Endodermal cell (in vitro differentiated cells): ENCODE measurements at places on chromosomes 1 and 21.
A peak's percentile ranks its signal among the peaks of the same experiment; 100 is the strongest.

GRCh38 chr1:107491582-107491981 is 350.7 kb downstream of the NTNG1 start:
- no peak for DNase-seq

DNA sequence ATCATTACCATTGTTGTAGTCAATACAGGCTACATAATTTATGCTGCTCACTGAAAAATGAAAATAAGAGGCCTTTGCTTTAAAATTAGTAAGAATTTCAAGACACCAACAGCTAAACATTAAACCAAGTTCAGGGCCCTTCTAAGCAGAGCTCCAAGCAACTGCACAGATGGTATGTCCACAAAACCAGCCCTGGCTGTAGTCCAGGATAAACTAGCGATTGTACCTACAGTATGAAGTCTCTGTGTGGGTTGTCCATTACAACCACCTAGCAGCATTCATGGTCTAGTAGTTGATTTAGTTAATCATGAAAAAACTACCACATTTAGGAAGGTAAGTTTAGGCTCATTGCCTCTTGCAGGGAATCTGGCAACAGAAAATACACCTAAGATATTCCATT is 35.3 kb downstream of the CLCA4 start:
- no peak for DNase-seq

GRCh38 chr1:78980511-78980910 is 26.0 kb downstream of the ADGRL4 start:
- DNase-seq: no peak

GRCh38 chr1:203093754-203094410 is 8.1 kb upstream of the MYOG start:
- DNase-seq: no peak

GRCh38 chr1:93740601-93741031 is 59.0 kb upstream of the BCAR3 start:
- no peak for DNase-seq

DNA sequence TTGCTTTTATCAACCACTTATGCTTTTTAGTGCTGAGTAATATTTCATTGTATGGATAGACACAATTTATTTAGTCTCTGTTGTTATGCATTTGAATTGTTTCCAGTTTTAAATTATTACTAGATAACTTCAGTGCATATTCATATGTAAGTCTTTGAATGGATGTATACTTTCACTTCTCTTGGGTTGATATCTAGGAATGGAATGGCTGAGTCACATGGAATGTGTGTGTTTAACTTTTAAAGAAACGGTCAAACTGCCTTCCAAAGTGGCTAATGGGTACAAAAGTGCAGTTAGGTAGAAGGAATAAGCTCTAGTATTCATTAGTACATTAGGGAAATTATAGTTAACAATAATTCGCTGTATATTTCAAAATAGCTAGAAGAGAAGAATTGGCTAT is 82.4 kb downstream of the NPHS2 start:
- no peak for DNase-seq

DNA sequence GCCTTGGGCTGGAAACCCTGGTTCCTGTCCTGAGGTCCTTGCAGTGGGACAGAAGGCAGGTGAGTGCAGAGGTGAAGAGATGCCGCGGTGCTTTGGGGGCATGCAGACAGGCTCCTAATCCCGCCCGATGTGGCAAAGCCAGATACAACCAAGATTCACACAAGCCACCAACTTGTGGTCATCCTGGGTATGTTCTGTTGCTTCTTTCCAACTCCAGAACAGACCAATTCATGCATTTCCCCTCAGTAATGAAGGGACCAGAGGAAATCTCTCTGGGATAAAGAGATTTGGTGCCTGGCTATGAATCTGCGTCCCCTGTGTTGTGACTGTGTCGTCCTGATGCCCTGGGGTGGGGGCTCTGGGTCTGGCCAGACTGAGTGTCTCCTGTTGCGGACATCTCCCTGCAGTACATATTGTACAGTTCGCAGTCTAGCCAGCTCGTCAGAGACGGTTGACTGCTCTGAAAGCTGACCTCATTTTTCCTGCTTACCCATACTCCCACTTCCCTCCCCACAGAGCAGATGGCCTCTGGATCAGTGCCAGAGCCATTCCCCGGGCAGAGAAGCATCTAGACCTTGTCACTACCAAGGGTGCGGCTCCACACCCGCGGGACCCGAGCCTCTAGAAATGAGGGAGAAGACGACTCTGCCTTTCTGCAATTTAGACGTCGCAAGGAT is 216.3 kb downstream of the KIF26B start:
- DNase-seq: no peak

GRCh38 chr1:198841477-198841876 is 202.6 kb downstream of the PTPRC start:
- no peak for DNase-seq

GRCh38 chr1:5513846-5514526 is 478.2 kb downstream of the NPHP4 start:
- DNase-seq: no peak

- peak; percentile 83 for DNase-seq
These were observed 16.2 kb upstream of the MARK1 start for GRCh38 chr1:220511785-220512184.

GRCh38 chr1:52328615-52329014 is 37.4 kb downstream of the CC2D1B start:
- DNase-seq: no peak

GRCh38 chr21:39088831-39089380 is 94.3 kb downstream of the PSMG1 start:
- DNase-seq: no peak

GRCh38 chr1:229035748-229036082 is 235.2 kb upstream of the RAB4A start:
- DNase-seq: no peak

GRCh38 chr1:179881642-179882252 is 338 bp upstream of the TOR1AIP1 start:
- no peak for DNase-seq

DNA sequence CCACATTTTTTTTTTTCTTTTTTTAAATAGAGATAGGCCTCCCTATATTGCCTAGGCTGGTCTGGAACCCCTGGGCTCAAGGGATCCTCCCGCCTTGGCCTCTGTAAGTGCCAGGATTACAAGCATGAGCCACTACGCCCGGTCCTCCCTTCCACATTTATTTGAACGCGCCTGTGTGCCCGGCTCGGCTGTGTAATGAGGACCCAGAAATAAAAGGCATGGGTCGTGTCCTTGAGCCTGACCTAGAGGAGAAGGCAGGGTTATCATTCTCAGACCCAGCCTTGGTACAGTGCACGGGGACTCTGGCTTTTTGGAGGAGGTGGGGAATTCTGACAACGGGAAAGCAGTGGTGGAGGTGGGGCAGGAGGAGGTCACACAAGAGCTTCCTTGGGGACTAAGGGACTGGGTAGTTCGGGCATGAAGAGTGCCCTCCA is 841 bp downstream of the CENPF start:
- DNase-seq: peak; percentile 67

- peak; percentile 85 for DNase-seq
These were observed 991 bp downstream of the PRMT6 start for GRCh38 chr1:107057197-107058133.

GRCh38 chr1:7279769-7280168 is 491.3 kb upstream of the VAMP3 start:
- DNase-seq: no peak

DNA sequence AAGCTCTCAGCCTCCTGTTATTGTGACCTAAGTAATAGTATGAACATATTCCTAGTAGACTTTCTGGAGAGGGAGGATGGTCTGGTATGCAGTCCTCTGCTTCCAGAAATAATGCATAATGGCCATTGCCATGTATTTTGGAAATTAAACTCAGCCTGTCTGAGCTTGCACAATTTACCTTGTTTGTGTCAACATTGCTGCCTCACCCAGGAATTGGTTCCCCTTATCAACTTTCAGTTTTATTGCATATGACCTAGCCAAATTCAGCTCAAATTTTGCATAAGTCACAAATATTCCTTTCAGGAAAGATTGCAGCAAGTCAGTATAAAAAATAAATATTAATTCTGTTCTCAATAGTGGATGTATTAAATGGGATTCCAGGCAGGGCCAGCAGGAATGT is 101.9 kb upstream of the SLC5A9 start:
- DNase-seq: no peak

DNA sequence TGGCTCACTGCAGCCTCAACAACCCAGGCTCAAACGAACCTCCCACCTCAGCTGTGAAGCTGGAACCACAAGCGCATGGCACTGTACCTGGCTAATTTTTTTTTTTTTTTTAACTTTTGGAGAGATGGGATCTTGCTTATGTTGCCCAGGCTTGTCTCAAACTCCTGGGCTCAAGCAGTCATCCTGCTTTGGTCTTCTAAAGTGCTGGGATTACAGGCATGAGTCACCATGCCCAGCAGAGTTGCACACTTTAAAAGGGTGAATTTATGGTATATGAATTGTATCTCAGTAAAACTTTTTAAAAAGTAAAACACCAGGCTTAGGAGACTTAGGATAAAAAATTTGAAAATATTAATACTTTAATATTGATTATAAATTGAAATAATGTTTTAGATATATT is 99.1 kb downstream of the CLEC20A start:
- no peak for DNase-seq
